ENCODE measurements at places on chromosomes 5 and 9.

DNA sequence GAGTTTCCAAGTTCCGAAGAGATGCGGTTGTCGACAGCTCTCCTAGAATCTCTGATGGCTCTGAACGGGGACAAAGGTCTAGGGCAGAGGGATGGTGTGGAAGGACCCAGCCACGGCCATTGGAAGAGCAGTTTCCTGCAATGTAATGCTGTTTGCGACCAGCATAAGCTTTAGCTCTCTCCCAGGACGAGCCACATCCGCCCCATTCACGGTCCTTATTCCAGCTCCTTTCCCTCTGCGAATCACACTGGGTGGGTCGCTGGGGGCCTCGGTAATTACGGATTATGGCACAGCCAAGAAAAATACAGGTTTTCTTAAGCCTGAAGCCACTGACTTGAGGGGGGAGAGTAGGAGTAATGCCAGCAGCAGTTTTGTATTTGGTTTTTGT lies 22.7 kb downstream of the ANXA2R start:
- DNase-seq: no peak

DNA sequence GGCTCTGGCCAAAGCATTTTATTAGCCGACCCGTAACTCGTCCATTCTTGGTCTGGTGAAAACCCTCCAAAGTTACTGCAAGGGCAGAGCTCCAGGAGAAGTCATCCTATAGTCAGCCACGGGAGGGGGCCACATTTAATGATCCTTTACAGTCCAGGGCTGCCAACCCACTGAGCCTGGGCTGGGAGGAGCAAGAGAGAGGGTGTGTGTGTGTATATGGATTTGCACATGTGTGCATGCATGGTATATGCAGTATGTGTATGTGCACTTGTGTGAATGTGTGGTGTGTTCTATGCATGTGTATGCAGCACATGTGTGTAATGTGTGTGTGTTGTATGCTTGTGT lies 4.2 kb upstream of the RASGEF1C start:
- DNase-seq: no peak

GRCh38 chr9:33620738-33621439 lies 96.8 kb downstream of the ANKRD18B start:
- no peak for DNase-seq

GRCh38 chr9:259405-260404 lies 45.0 kb downstream of the DOCK8 start:
- DNase-seq: no peak

GRCh38 chr5:142532781-142533176 lies 153.1 kb downstream of the FGF1 start:
- DNase-seq: no peak

GRCh38 chr9:125968714-125969374 lies 221.7 kb downstream of the PBX3 start:
- no peak for DNase-seq

DNA sequence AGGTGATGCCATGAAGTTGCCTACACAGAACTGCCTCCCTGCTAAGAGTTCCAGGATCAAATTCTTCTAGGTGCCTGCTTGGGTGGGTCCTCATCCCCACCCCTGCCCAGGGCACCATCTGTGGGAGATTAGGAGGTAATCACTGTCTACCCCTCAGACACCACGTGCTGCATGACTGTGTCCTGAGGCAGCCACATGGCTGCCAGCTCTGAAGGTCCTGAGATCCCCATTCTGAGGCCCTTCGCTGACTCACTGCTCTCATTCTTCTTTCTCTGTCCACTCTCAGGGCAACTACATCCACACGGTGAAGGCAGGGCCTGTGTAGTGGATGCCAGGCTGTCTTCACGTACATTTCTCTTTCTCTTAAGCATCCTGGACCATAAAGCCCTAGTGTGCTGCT lies 222.9 kb upstream of the ANKRD55 start:
- no peak for DNase-seq

DNA sequence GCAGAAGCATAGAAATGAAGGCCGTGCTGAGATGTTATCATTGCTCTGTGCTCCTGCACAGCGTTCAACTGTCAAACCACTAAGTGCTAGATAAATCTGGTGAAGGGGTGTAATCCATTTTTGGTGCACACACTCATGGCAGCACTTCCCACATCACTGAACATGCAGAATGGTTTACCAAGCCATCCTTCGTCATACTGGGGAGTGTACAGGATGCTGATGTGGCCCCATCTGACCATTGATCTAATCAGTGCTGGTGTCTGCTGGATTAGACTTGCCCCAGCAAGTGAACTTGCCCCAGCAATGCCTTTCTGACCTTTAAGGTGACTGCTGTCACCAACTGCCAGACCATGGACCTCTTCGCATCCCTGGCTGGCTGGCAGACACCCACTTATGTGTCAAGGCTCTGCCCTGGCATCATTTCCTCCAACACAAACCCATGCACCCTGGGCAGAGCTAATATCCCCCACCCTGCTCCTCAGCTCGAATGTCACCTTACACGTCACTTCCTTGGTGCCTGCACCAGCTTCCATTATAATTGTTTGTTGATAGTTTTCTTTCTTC lies 4.2 kb upstream of the SEMA4D start:
- DNase-seq: no peak

DNA sequence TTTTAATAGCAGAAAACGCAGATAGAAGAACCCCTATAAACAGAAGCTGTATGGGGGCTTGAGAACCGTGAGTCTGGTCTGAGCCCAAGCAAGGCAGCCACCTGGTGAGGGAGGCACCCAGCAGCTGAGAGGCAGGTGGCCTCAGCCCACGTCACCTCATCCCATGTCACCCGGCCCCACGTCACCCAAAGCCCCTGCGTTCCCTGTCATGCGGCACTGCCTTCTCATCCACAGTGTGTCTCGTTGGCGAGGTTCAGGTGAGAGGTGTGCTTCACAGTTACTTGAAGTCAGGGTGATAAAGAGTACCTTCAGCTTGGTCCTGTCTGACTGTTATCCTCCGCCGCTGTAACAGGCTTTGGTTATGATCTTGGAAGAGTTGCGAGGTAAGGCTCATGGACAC lies 80.6 kb upstream of the IRX4 start:
- no peak for DNase-seq

DNA sequence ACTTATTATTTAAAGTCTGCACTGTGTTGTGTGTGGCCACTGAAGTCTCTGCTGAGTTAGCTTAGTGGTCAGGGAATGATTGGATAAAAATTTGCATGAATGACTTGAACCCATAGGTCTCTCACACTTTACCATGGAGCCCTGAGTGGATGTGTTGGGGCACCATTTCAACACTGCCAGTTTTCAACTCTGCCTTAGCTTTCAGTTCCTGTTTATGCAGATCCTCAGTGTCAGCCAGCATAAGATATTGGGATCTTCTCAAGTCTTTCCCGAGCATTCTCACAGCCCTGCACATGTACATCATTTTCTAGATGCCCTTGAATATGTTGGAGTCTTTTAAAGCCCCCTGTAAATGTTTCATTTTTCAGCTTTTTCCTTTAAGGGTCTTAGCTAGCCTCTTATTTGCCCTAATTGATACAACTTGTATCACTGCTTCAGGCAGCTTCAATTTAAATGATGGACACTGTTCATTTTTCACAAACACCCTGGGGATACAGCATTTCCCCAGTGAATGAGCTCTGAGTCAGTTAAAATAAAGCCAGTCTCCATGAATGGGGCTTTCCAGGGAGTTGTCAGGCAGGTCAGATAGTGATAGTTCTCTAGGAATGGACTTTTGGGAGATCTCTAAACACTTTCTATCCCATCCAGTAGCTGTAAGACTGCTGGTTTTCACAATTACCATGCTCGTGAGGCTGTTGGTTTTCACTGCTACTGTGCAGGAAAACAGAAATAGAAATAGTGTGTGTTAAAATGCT lies 211.9 kb upstream of the PAPPA start:
- DNase-seq: no peak

DNA sequence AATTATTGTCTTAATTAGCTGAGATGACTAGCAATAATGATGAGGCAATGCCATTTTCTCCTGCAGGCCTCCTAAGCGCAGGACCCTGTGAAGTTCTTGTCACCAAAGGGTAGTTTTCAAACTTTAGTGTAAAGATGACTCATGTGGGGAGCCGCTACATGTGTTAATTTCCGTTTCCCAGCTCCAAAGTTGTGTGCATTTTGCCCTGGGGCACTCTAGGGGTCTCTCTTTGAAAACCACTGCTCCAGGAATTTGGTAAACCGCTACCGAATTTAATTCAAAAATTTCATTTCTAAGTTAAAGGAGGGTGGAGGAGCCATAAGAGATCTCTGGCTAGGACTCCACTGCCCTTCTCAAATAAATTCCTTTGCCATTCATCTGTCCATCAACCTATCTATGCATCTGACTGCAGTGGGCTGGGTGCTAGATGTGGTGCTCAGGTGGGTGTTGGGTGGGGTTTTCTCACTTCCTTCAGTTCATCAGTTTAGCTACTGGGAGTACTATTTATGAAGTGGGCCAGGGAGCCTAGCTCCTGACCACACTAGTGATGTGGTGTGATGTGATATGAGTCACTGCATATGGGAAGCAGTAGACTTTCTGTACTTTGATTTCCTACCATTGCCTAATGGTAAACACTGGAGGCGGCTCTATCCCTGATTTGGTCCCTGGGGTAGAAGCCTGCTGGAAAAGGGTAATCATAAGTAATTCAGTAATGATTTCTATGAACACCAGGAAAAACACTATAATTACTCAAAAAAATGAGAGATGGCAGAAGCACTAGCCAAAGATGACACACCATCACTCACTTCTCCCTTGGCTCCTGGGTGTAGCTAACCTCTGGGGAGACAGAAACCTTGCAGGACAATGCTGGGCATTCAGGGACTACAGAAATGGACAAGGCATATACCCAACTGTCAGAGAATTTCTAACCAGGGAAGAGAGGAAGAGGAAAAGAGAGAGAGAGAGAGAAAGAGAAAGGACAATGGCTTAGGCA lies 4.0 kb upstream of the ZSWIM6 start:
- peak; percentile 60 for DNase-seq

DNA sequence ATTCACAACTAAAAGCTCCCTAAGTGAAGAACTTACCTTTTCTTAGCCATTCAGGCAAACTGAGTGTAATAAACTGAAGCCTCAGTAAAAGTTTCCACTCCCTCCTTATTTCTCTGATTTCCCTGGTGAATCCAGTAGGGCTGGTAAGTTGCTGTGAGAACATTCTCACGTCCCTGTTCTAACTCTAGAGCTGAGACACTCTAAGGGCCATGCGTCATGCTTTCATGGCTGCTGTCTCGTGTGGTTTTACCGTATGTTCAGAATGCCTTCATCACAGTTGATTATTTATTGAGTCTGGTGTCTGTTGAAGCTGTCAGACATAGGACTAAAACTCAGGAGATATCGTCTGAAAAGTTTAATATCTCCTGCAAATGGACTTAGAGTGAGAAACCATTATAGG lies 1.3 kb downstream of the OR2S2 start:
- no peak for DNase-seq

DNA sequence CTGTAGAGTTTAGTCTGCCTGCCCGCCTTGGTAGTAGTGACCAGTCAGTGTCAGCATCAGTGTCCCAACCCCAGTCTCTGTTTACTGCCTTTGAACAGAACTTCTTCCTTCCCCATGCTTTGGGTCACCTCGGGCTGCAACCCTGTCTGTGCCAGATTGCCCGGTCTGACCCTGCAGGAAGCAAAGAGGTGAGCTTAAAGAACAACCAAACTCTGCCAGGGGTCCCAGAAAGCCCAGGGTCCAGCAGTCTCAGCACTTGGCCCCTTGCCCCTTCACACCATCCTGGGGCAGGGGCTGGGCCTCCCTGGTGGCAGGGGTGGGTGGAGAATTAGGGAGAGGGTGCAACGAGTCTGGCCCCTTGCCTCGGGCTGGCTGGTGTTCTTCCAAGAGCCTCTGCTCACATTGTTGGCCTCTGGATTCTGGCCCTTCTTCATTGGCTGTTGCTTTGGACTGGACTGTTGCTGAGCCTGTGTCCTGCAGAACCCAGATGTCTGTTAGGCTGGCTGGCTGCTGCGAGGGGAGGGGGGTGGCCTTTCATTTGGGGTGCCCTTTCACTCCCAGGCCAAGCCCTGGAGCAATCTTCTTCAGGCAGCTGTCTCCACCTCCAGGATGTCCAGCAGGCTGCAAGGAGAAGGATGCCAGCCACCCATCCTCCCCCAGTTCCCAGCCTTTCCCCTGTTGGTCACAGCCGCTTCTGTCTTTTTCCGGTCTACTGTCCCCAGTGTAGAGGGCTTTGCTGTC lies 51.2 kb downstream of the SAR1B start:
- no peak for DNase-seq

Measured in GM20000 (cell line).